ENCODE measurements at places on chromosomes 4 and X. TPM values are rescaled to one million over a fixed set of nuclear protein-coding genes. Genes with fewer than 3 reads are reported as not detected.

CT45A3 gene
- not detected for polyA plus RNA-seq

CDK16 gene
- 135 TPM for polyA plus RNA-seq

ZNF718 gene
- polyA plus RNA-seq: 3.1 TPM

ADH7 gene
- not detected for polyA plus RNA-seq

CCDC160 gene
- 0.06 TPM for polyA plus RNA-seq

DNA sequence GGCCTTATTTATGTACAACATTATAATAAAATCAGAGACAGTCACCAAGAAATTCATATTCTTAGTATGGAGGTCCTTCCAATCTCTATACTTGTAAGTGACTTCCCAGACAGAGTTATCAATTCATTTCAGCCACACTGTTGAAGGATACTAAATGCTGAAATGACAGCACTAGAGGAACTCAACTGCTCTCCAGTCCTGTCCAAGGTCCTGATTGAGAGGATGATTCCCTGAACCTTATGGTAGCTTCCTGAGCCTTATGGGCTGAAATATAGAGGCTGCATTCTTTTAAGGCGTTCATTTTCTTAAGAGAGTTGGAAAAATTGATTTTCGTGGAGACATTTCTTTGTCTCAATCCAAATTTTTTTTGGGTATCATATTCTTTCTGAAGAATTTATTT is 205.9 kb downstream of the TLL1 start:
- DNase-seq: no peak

- DNase-seq: no peak
Observed at GRCh38 chr4:38656111-38656510, 7.9 kb upstream of the KLF3 start.

DNA sequence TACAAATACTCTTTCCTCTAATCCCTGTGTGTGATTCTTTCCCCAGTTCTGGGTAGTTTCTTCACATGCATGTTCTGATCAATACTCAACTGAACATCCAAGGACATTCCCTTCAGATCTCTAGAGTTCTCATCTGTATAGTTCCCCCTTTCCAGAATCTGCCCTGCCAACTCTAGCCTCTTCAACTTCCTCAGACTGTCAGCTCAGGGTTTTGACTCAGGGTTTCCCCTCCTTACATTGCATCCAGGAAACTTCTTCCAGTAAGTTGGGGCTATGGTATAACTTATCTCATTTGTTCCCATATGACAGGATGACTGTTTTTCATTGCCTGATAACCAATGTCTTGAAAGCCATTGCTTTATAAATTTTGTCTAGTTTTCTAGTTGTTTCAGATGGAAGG is 14.2 kb upstream of the ANKRD17 start:
- DNase-seq: no peak

DNA sequence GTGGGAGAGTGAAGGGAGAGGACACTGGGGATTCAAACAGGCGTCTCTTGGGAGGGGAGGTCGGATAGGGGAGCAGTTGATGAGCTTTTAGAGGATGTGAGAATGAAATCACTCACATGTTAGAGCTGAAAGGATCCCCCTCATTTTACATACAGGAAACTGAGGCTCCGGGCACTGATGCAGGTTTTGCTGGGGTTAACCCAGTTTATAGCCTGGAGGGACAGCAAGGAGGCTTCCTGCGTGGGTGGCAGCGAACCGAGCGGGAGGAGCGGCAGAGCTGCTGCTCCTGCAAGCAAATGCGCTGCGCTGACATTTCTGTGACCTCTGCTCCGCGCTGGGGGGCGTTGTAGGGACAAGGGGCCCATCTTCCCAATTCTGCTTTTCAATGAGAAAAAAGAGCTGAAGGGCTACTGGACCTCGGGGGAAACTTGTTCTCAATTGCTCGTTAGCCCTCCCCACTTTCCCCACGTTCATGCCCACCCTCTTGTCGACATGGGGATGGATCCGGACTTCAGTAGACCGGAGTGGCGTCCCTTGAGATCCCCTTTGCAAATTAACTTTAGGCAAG is 1.2 kb upstream of the NEUROG2 start:
- no peak for DNase-seq

DNA sequence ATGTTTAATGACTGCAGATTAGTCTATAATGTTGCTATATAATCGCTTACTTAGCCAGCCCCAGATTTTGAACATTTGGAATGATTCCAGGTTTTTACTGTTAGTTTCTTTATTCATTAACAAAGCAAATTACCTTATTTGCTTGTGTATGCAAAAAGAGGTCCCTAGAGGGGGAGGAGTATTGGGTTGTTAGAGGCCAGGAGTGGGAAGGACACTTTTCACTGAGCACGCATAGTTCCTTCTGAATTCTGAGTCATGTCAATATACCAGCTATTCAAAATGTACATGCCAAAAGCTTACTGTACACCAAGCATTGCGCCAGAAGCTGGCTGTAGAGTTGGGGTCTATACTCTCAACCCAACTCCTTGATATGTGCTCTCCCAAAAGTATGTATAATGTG is 5.1 kb upstream of the DGAT2L6 start:
- peak; percentile 45 for DNase-seq

- no peak for DNase-seq
Observed at GRCh38 chr4:99803566-99804101, 13.0 kb upstream of the DAPP1 start.

GRCh38 chr4:122783301-122784215 is 43.1 kb upstream of the FGF2 start:
- peak; percentile 71 for DNase-seq

DNA sequence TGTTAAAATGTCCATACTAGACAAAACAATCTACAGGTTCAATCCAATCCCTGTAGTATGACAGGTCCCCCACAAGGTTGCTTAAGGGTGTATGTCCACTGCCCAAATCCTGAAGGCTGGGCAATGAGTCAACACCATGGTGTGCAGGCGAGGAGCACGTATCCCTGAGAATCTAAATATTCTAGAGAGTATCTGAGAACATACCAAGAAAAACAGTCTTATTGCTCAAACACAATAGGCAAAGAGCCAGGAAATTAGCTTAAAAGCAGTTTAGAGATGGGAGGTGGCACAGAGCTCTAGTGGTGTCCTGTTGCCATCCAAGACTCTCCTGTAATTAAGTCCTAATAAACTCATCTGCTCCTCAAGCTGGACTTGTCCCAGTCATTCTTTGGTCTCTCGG is 37.0 kb downstream of the RCHY1 start:
- peak; percentile 20 for DNase-seq

GRCh38 chrX:18929775-18930174 is 54.1 kb downstream of the PHKA2 start:
- DNase-seq: no peak

GRCh38 chr4:78749258-78749971 is 26.7 kb upstream of the BMP2K start:
- DNase-seq: peak; percentile 48

- no peak for DNase-seq
Observed at GRCh38 chr4:5893591-5893990, 705 bp upstream of the CRMP1 start.

DNA sequence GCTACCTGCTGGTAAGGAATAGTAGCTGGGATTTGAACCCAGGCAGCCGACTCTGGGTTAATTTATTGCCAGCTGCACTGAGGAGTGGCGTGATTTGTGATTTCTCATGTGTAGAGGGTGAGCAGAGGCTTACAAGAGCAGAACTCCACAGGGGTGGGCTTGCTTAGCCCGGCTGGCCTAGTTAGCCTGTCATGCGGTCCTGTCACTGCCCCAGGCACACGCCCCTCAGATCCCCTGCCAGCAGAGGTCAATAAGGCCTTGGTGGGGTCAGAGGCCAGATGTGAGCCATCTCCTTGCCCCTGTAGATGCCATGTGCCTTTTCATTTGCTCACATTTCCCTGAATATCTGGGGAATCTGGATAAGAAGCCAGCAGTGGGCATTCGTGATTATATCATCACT is 13.4 kb downstream of the NSDHL start:
- no peak for DNase-seq

- DNase-seq: no peak
Observed at GRCh38 chr4:182085051-182085480, 158.1 kb upstream of the TENM3 start.

DNA sequence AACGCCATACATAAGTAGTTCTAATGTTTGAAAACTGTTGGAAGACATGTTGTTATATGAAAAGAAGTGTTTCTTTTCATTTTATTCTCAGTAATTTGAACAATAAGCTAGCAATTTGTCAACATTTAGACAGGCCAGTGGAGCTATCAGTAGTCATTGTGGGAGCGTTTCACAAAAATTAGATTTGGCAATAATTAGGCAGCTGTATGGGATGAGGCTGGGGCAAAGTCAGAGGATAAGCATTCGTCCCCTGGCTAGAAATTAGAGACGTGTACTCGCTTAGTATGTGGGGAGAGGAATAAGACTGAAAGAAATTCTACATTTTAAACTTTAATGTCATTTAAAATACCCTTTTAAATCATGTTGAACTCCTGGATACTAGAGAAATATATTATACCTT is 70.6 kb downstream of the TMEM144 start:
- no peak for DNase-seq

DNA sequence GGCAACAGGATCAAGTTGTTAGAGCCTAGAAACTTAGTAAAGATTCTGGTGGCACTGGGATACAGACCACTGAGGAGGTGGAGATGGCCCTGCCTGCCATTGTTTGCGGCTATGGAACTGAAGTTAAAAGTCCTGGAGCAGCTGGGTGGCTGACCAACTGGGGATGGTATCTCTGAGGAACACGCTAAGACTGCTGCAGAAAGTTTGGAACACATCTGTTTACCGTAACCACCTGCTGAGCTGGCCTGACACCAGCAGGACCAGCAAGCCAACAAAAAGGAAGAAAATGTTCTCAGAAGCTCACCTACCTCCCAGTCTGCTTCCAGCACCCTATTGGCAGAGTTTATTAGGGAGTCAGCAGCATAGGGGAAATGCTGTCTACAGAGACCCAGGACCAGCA is 17.4 kb upstream of the PACRGL start:
- DNase-seq: no peak

DNA sequence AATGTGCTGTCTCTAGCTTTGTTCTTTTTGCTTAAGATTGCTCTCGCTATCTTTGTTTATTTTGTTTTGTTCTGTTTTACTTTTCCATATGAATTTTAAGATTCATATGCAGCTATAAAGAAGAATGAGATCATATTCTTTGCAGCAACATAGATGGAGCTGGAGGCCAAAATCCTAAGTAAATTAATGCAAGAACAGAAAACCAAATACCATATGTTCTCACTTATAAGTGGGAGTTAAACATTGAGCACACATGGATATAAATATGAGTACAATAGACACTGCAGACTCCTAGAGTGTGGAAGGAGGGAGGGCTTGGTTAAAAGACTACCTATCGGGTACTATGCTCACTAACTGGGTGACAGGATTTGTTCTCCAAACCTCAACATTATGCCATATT is 237.8 kb downstream of the TRAM1L1 start:
- DNase-seq: no peak

- peak; percentile 38 for DNase-seq
Observed at GRCh38 chr4:157664726-157665125, 444.2 kb downstream of the GRIA2 start.

DNA sequence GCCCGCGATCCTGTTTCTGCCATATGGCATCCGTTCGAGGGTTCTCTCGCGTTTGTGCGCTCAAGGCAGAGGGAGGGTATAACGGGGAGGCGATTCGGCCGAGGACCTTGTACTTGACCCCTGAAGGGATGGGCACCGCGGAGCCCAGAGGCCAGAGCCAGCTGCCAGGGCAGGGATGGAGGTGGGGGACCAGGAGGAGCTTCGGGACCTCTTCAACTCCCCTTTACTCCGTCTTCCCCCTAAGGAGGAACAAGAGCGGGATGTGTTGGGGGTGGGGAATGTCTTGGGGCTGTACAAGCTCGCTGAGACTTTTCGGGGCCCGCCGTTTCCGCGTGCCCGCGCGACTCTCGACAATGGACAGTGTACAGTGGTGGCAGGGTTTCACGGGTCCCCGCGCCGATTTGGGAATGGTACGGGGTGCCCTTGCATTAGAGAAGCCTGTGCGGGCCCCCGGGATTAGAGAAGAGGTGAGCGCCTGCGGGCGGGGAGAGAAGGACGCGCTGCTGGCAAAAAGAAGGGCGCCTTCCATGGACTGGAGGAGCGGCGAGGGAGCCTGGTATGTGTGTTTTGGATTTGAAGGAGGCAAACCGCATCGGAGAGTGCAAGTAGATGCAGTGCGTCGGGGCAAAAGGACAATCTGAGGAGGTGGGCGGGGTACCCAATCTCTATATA is 760 bp downstream of the UGT8 start:
- peak; percentile 12 for DNase-seq

GRCh38 chr4:27594922-27595321 is 734.3 kb downstream of the STIM2 start:
- DNase-seq: no peak

DNA sequence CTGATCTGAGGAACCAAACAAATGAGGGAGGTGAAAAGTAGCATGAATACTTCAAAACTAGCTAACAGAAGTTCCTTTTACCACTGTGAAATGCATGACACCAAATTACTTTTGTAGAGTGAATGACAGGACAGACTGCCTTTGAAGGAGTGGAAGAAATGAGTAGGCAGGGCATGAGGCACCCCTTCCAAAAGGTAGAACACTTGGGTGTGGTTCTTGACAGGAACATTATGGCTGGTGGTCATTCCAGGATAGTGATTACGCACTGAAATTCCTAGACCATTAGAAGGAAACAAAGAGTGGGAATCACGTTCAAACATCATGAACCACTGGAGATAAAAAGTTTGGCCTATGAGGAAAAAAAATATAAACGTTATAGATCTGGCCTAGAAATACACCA is 4.9 kb downstream of the HUWE1 start:
- DNase-seq: peak; percentile 64

DNA sequence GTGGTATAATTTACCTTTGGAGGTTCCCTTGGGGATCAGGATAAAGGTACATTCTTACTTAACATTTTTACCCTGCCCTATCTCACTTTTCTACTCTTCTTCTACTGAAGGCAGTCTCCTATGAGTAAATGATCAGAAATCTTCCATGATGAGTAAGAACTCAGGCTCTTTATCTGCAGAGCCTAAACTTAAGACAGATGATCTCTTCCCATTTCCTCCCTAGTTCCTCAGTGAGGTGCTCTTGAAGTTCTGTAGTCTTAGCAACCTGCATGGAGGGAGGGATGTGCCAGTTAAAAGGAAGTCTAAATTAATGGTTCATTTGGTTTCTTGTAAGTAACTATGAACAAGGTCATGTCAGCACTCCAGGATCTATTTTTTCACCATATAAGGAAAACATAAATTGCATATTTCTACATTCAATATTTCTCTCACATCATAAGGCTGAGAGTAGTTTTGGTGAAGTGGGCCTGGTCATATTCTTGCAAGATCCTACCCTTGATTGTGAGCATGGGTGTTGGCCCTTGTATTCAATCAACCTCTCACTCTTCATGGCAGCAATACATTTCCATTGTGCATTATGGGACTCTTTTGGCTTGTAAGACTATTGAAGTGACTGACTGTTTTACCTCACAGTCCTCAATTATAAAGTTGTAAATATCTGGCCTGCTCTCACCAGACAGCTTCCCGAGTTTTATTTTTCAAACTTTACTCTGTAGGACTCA is 295.5 kb downstream of the SLC7A11 start:
- DNase-seq: no peak

DNA sequence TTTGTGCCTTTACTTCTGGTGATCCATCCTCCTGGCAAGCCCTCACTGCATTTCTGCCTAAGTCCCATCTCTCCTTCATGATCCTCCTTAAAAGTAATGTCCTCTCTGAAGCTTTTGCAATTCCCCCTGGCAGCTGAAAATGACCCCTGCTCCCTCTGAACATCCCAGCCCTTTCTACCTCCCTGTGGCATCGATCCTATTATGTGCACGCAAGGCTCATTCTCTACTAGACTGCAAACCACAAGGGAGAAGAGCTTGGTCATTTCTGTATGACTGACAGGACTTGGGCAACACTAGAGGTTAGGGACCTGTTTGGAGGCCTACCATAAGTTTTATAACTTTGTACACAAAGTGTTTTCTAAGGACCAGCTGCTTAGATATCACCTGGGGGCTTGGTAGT is 50.8 kb upstream of the RAP2C start:
- DNase-seq: no peak

Measured in fibroblast of lung (primary cell).